ENCODE measurements at places on chromosomes 13 and 19. TPM values are rescaled to one million over a fixed set of nuclear protein-coding genes. Genes with fewer than 3 reads are reported as not detected.

GRCh38 chr19:3575260-3575741 lies 2.6 kb downstream of the HMG20B start:
- no peaks in the 10 kb centered on the region for H3K4me1 ChIP-seq
- H3K4me3 ChIP-seq: no peak overlapping the region
- no peak overlapping the region for H3K27ac ChIP-seq
- DNase-seq: no peak
- no peaks in the 10 kb centered on the region for H3K36me3 ChIP-seq
- no peaks in the 10 kb centered on the region for H3K27me3 ChIP-seq

DNA sequence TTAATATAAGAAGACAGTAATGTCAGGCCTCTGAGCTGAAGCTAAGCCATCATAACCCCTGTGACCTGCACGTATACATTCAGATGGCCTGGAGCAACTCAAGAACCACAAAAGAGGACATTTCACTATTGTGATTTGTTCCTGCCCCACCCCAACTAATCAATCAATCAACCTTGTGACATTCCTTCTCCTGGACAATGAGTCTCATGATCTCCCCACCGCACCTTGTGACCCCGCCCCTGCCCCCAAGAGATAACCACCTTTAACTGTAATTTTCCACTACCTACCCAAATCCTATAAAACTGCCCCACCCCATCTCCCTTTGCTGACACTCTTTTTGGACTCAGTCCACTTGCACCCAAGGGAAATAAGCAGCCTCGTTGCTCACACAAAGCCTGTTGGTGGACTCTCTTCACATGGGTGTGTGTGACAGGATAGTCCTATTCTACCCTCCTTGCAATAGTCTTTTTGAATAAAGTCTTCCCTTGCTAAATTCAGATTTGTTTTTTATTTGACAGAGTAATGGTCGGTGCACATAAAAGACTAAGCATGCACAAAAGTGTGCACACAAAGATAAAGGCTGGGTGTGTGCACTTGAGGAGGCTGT lies 14.0 kb downstream of the CD70 start:
- H3K27me3 ChIP-seq: no peaks in the 10 kb centered on the region
- no peak overlapping the region for H3K4me3 ChIP-seq
- no peak for DNase-seq
- no peaks in the 10 kb centered on the region for H3K36me3 ChIP-seq
- H3K4me1 ChIP-seq: no peaks in the 10 kb centered on the region

GRCh38 chr13:93981426-93981977 lies 498.0 kb downstream of the DCT start:
- no peaks in the 10 kb centered on the region for H3K36me3 ChIP-seq
- no peak overlapping the region for H3K27ac ChIP-seq
- no peak for DNase-seq
- no peaks in the 10 kb centered on the region for H3K4me1 ChIP-seq
- H3K4me3 ChIP-seq: no peak overlapping the region

DNA sequence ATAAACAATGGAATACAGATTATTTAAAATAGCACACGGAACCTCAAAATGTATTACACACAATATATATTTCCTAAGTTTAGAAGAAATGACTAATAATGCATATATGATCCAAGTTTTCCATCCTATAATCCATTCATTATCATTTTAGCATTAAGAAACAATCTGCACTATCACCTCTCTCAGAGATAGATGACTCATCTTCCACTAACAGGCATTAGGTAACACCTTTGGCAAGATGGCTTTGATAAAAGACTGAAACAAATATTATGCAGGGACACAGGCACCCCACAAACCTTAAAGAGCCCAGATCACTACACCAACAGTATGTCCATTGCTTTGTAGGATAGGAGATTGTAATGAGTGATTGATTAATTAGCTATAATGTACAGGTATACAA lies 4.1 kb downstream of the ENOX1 start:
- no peaks in the 10 kb centered on the region for H3K27me3 ChIP-seq
- H3K4me1 ChIP-seq: no peaks in the 10 kb centered on the region
- no peak for DNase-seq
- H3K4me3 ChIP-seq: no peak overlapping the region
- no peaks in the 10 kb centered on the region for H3K36me3 ChIP-seq
- no peak overlapping the region for H3K27ac ChIP-seq

DNA sequence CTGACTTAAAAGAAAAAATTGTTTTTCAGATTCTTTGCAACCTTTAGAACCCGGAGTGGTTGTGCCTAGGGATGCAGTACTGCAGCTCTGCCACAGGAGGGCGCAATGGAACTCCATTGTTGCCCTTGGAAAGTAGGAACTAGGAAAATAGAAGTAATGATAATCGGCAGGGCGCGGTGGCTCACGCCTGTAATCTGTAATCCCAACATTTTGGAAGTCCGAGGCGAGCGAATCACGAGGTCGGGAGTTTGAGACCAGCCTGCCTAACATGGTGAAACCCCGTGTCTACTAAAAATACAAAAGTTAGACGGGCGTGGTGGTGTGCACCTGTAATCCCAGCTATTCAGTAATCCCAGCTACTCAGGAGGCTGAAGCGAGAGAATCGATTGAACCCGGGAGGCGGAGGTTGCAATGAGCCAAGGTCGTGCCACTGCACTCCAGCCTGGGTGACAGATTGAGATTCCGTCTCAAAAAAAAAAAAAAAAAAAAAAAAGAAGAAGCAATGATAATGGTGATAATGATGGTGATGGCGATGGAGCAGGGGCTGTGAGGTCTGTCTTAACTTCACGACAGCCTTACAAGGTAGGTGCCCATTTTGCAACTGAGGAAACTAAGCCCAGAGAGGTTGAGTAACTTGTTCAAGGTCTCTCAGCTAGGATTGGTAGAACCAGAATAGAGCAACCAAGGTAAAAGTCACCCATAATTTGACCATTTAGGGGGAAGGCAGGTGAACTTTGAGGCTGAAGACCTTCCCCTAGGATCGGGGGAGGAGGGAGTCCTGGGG lies 5.5 kb upstream of the ADAMTS10 start:
- H3K27ac ChIP-seq: no peak overlapping the region
- H3K36me3 ChIP-seq: no peaks in the 10 kb centered on the region
- H3K27me3 ChIP-seq: no peaks in the 10 kb centered on the region
- DNase-seq: peak; percentile 59
- H3K4me1 ChIP-seq: no peaks in the 10 kb centered on the region

GRCh38 chr19:29285878-29286277 lies 72.9 kb upstream of the UQCRFS1 start:
- no peaks in the 10 kb centered on the region for H3K27me3 ChIP-seq
- no peaks in the 10 kb centered on the region for H3K4me1 ChIP-seq
- DNase-seq: no peak
- no peak overlapping the region for H3K4me3 ChIP-seq

GRCh38 chr19:15869109-15869555 lies 28.7 kb downstream of the CYP4F2 start:
- no peaks in the 10 kb centered on the region for H3K27me3 ChIP-seq
- DNase-seq: no peak
- no peak overlapping the region for H3K27ac ChIP-seq
- H3K36me3 ChIP-seq: no peaks in the 10 kb centered on the region
- no peaks in the 10 kb centered on the region for H3K4me1 ChIP-seq

- DNase-seq: no peak
- no peaks in the 10 kb centered on the region for H3K4me1 ChIP-seq
- H3K27ac ChIP-seq: no peak overlapping the region
- H3K36me3 ChIP-seq: no peaks in the 10 kb centered on the region
- H3K4me3 ChIP-seq: no peak overlapping the region
- no peaks in the 10 kb centered on the region for H3K27me3 ChIP-seq
These were observed 21.2 kb upstream of the DOCK9 start for GRCh38 chr13:98998831-98999638.

- H3K4me1 ChIP-seq: peaks cover 8% of the 10 kb centered on the region
- no peak for DNase-seq
- no peaks in the 10 kb centered on the region for H3K27me3 ChIP-seq
- no peak overlapping the region for H3K4me3 ChIP-seq
These were observed 545 bp downstream of the LIPE start for GRCh38 chr19:42426643-42427042.

- no peaks in the 10 kb centered on the region for H3K4me1 ChIP-seq
- DNase-seq: no peak
- H3K36me3 ChIP-seq: no peaks in the 10 kb centered on the region
- no peak overlapping the region for H3K27ac ChIP-seq
- no peaks in the 10 kb centered on the region for H3K27me3 ChIP-seq
- no peak overlapping the region for H3K4me3 ChIP-seq
These were observed 16.2 kb upstream of the DOCK9 start for GRCh38 chr13:98994080-98994479.

DNA sequence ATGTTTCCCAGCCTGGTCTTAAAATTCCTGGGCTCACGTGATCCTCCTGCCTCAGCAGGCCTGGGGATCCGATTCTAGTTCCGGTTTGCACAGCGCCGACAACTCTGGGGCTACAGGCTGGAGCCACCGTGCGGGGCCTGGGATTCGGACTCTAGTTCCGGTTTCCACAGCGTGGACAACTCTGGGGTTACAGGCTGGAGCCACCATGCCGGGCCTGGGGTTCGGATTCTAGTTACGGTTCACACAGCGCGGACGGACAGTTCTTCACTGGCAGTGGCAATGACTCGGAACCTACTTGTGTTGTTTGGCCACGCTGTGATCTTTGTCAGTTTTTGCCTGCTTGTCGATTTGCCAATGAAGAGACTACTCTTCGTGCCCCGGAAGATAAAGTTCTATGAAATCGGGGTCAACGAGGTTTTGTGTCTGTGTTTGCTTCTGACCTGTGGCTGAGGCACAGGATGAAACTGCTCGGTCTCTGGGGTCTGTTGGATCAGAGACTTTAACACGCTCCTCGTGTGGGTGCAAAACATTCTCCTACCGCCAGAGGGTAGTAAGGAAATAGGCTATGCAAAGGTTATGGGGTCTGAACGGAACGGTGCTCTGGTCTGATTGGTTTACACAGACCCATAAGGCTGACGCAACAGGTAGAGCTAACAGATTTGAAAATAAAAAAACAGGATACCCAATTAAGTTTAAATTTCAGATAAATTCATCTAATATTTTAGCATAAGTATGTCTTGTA lies 12.1 kb upstream of the ZSCAN1 start:
- H3K4me3 ChIP-seq: no peak overlapping the region
- no peaks in the 10 kb centered on the region for H3K4me1 ChIP-seq
- DNase-seq: peak; percentile 40
- no peaks in the 10 kb centered on the region for H3K36me3 ChIP-seq
- H3K27ac ChIP-seq: no peak overlapping the region

- H3K36me3 ChIP-seq: no peaks in the 10 kb centered on the region
- H3K4me1 ChIP-seq: peaks cover 9% of the 10 kb centered on the region
- no peaks in the 10 kb centered on the region for H3K27me3 ChIP-seq
These were observed at the start of gene ZNF837 for GRCh38 chr19:58380662-58381459. Gene ZNF837 (minus strand): TSS chr19:58381030. CDS start chr19:58369332, 11,698 bp downstream.

- no peaks in the 10 kb centered on the region for H3K4me1 ChIP-seq
- H3K27me3 ChIP-seq: no peaks in the 10 kb centered on the region
- DNase-seq: no peak
- H3K4me3 ChIP-seq: no peak overlapping the region
These were observed 7.0 kb downstream of the COL5A3 start for GRCh38 chr19:10003271-10003670.

DNA sequence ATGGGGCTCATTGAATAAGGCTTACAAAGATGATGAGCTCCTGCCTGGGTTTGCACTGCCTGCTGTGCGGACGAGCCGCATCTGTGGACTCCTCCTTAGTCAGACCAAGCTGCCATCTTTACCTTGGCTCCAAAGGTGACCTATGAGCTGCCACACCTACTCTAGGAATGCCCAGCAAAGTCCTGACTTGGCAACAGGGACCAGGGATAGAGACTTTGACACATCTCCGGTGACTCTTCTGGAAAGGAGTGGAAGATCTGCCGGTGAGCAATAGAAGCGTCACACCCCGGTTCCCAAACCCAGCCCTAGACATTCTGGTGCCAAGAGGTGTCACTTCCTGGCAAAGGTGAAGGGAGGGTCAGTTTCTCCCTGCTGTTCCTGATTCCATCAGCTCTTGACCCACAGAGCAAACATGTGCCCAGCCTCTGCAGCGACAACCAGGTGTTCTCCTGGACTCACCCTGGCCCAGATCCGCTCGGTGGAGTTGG lies 50.2 kb upstream of the GTF3A start:
- H3K27me3 ChIP-seq: no peaks in the 10 kb centered on the region
- peaks cover 14% of the 10 kb centered on the region for H3K4me1 ChIP-seq
- no peaks in the 10 kb centered on the region for H3K36me3 ChIP-seq
- no peak for DNase-seq
- H3K27ac ChIP-seq: peak overlapping the region; percentile 81

DNA sequence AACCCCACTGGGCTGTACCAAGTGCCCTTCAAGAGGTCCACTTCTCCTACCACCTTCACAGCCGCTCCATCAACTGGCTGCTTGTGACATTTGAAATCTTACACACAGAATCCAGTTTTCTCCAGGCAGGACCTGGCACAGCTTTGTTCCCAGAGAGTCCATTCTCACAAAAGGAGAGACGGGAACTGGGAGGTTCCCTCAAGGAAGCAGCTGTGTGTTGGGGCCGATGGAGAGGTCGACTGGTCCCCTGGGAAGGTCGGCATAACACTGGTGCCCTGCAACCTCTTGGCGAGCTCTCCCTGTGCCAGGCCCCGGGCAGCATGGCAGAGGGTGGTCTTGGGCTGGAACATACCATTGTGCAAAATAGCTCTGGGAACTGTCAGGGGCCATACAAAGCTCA lies 21.5 kb downstream of the ELL start:
- DNase-seq: no peak
- H3K4me3 ChIP-seq: no peak overlapping the region
- H3K36me3 ChIP-seq: no peaks in the 10 kb centered on the region
- H3K4me1 ChIP-seq: peaks cover 43% of the 10 kb centered on the region
- no peaks in the 10 kb centered on the region for H3K27me3 ChIP-seq
- peak overlapping the region; percentile 42 for H3K27ac ChIP-seq

DNA sequence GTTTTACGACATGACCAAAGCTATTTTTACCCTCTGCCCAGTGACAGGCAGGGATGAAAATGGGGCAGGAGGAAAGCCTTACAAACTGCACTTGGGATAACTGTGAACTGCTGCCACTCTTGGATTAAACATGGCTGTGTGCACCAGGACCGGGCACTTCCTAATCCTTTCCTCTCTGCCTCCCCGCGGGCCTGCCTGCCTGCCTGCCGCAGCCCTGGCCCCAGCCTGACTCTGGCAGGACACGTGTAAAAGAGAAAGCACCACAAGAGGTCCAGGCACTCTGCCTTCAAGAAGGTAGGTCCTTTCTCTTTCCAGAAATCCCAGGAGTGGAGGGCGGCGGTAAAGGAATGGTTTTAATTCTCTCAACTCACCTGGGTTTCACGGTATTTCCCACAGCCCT lies 4.8 kb downstream of the TSHZ3 start:
- no peaks in the 10 kb centered on the region for H3K27me3 ChIP-seq
- H3K4me3 ChIP-seq: no peak overlapping the region
- no peak for DNase-seq
- no peaks in the 10 kb centered on the region for H3K4me1 ChIP-seq

DNA sequence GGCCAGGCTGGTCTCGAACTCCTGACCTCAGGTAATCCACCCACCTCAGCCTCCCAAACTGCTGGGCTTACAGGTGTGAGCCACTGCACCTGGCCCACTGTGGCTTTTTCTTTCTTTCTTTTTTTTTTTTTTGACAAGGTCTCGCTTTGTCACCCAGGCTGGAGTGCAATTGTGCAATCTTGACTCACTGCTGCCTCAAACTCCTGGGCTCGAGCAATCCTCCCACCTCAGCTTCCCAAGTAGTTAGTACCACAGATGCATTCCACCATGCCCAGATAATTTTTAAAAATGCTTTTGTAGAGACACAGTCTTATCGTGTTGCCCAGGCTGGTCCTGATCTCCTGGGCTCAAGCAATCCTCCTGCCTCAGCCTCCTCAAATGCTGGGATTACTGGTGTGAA lies 12.1 kb upstream of the FCGBP start:
- no peak overlapping the region for H3K4me3 ChIP-seq
- H3K4me1 ChIP-seq: peaks cover 15% of the 10 kb centered on the region
- no peak overlapping the region for H3K27ac ChIP-seq
- no peaks in the 10 kb centered on the region for H3K36me3 ChIP-seq

The ZNF578 gene
- 0.16 TPM for total RNA-seq

The KIR3DL2 gene
- total RNA-seq: not detected

The YJU2 gene
- total RNA-seq: 13.8 TPM

The TNFRSF19 gene
- 2.2 TPM for total RNA-seq

The ZNF729 gene
- total RNA-seq: not detected

The ZNF224 gene
- 16.4 TPM for total RNA-seq

The PLPP2 gene
- 24.6 TPM for total RNA-seq

The ZNF57 gene
- total RNA-seq: 1.9 TPM
